ENCODE measurements at places on chromosomes 3 and 15.

DNA sequence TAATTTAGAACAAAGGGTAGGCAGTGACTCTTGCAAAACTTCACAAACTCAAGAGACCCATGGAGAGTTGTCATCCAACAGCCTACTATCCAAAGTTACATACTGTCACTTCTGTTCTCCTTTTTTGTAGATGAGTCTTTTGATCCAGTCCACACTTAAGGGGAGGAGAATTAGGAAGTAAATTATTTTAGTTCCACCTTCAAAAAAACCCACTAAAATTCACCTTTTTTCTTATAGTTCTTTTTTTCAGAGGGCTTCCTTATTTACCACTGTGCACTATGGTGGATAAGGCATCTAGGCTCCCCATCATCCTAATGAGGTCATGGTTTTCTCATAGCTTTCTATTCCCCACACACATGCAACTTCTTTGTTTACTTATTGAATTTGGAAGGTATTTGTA lies 8.6 kb upstream of the TCAIM start:
- no peak for DNase-seq

DNA sequence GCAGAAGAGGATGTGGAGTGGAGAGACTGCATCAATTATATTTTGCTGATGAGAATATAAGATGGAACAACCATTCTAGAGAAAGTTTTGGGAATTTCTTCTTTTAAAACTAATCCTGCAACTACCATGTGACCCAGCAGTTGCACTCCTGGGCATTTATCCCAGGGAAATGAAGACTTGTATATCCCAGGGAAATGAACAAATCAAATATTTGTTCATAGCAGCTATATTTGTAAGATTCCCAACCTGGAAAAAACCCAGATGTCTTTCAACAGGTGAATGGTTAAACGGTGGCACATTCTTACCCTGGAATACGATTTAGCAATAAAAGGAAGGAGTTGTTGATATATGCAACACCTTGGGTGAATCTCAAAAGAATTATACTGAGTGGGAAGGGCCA lies 385.3 kb upstream of the TPRG1 start:
- DNase-seq, result no peak

GRCh38 chr15:46617507-46617906 lies 982.7 kb downstream of the SQOR start:
- no peak for DNase-seq

- DNase-seq, result no peak
Measured at GRCh38 chr3:100113723-100114412, 433 bp downstream of the FILIP1L start.

DNA sequence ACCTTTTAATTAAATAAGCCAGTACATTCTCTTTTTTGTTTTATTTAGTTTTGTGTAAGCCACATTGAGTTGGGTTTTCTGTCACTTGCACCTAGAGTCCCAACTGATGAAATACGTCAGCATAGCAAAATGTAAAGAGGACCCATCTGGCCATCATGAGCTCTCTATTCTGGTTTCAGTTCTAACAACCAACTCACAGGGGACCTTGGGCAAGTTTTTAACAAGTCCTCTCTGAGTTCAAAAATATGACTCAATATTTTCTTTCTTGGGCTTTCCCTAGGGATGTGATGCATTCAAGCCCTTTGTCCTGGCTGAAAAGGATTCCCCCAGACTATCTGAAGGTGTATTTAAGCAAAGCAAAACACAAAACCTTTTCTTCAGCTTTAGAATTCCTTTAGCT lies 32.9 kb downstream of the PLCH1 start:
- DNase-seq, result no peak

GRCh38 chr15:77107068-77107467 lies 36.2 kb upstream of the TSPAN3 start:
- DNase-seq, result no peak

GRCh38 chr3:37853691-37854413 lies 7.8 kb upstream of the CTDSPL start:
- no peak for DNase-seq

DNA sequence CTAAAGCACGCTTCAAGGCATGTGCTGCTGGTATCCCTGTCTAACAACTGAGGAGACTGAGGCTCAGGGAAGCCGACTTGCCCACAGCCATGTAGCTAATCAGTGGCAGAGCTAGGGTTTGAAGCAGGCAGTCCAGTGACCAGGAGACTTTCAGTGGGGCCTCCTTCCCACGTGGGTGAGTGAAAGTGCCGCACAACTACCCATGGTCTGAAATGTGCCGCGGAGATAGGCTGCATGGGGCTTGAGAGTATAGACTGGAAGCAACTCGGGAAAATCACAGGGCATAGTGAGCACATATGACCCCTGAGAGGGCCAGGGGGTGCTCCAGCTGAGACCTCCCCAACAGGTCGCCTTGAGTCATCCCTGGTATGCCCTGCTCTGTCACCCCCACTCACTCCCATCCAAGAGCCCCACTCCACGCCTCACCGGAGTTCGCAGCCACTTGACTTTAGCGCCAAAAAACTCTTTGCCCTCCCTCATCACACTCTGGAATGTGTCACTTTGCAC lies 19.1 kb downstream of the FAM174B start:
- no peak for DNase-seq

DNA sequence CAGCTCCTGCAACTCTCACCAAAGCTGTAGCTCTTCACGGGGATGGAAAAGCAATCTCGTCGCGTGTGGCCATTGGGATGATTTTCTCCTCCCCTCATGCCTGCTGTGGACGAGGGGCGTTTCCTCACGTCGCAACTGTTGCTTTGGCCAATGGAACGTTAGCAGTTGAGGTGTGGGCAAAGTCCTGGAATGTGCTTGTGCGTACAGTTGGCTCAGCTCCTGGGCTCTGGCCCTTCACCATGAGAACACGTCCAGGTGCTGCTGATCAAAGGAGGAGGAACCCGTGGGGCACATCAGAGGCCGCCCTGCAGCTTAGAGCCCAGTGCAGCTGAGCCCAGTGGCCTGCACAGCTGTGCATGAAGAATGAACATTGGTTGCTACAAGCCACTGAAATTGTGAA lies 186.1 kb downstream of the TJP1 start:
- DNase-seq, result no peak

GRCh38 chr3:139430493-139430892 lies 41.0 kb upstream of the COPB2 start:
- no peak for DNase-seq
